ENCODE measurements at places on chromosomes 1 and 21.
A peak's percentile ranks its signal among the peaks of the same experiment; 100 is the strongest.

- no peak for DNase-seq
Measured at GRCh38 chr1:45410850-45411509, 70.7 kb upstream of the MUTYH start.

GRCh38 chr1:30845237-30845903 is 63.2 kb downstream of the SDC3 start:
- no peak for DNase-seq

- DNase-seq: no peak
Measured at GRCh38 chr21:41647806-41648561, 118.9 kb downstream of the RIPK4 start.

DNA sequence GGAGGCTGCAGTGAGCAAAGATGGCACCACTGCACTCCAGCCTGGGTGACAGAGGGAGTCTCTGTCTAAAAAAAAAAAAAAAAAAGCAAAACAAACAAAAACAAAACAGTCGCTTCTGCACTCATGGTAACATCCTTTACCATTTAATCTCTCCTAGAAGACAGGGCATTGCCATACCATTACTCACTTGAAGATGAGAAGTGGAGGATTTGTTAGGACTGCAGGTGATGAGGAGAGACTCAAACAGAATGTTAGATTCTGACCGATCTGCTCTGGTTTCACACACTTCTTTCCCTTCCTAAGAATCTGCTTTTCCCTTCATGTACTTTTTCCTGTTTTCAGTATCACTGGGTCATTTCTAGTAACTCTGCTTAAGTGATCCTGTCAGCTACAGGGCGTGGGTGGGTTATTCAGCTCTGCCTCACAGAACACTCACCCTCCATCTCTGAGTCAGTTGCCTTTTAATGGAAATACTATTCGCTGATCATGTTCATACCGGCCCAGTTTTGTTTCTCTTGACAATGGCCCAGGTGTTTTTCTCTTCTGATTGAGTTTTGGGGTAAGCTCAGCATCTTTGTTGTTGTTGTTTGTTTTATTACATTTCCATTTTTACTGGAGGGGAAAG is 148.0 kb upstream of the ERG start:
- DNase-seq: no peak

DNA sequence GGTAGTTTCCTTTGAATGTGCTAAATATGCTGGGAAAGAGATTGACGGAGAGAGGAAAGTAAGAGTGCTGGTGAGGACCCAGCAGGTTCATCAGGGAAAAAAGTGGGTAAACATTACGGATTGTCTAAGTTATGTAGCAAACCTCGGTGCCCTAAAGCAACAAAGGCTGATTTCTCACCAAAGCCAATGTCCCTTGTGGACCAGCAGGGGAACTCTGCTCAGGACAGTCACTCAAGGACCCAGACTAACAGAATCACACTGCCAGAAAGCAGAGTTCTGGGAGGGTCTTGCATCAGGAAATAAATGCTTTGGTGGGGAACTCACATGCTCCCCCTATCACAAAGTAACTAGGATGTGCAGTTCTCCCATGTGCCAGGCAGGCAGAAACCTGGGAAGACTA is 1.7 kb upstream of the IKBKE start:
- DNase-seq: no peak

GRCh38 chr1:227459977-227460376 is 103.4 kb upstream of the ZNF678 start:
- DNase-seq: no peak

- no peak for DNase-seq
Measured at GRCh38 chr1:1025730-1026129, 5.8 kb downstream of the AGRN start.

DNA sequence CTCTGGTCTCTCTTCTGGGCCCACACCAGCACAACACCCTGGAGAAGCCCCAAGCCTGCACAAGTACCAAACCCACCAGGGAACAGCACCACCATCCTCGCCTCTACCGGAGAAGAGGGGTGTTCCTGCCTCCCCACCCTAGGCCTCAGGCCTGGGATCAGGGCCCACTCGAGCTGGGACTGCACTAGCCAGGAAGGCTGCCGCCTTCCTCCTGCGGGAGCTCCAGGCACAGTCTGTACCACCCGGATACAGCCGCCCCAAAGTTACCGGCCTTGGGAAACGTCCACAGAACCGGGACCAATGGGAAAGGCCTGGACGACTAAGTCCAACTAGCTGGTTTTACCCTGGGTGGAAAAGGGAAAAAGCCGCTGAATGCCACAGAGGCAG is 3.4 kb downstream of the TAL1 start:
- DNase-seq: no peak

DNA sequence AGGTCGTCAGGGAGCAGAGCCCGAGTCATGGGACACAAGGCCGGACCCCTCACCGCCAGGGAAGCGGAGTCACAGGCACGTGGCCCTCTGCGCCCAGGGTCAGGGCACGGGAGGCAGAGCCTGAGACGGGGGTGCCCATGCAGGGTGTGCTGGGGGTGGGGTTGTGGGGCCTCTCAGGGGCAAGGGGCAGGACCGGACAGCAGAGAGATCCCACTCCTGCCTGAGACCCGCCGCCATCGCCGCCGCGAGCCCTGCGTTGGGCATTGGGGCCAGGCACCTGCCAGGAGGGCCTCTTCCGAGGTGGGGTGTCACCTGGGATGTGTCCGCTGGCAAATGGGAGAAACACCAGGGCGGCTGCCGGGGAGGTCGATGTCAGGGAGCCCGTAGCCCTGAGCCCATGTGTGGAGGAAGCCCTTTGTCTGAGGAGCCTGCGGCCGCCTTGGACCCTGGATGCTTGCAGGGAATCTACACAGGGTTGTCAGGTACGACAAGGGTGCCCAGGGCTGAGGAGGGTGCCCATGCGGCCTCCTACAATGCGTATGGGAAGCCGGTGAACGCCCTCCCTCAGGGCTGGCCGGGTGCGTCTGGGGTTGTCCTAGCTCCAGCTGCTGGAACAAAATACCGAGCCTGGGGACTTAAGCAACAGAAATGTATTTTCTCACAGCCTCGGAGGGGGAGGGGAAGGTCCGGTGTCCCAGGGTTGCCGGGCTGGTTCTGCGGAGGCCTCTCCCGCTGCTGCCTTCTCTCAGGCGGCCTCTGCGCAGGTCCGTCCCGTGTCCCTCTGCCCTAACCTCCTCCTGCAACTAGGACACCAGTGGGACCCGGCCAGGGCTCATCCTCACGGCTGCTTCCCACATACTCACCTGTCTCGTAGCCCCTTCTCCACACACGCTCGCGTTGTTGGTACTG is 16.4 kb upstream of the C1orf159 start:
- DNase-seq: no peak

- peak; percentile 95 for DNase-seq
Measured at GRCh38 chr21:33479679-33480480, at the start of gene TMEM50B. Gene TMEM50B (minus strand): TSS chr21:33479974. CDS start chr21:33468885, 11,089 bp downstream.

- no peak for DNase-seq
Measured at GRCh38 chr1:25462732-25463131, 32.0 kb downstream of the MACO1 start.

DNA sequence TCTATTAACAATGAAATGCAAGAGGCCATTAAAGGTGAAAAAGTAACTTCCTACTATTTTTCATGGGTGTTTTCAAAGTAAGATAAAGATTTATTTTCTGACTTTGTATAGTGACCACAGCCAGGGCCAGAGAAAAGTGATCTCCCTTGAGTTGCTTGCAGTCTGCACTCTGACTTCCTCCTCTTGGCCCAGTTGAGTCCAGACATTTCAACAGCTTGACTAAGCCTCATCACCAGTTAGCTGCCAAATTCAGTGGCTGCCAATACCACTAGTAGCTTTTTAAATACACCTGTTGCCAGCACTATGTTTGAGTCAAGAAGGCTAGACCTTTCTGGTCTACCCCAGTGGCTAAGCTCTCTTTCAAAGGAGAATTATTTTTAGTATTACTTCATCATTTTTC is 3.7 kb upstream of the NEK7 start:
- no peak for DNase-seq

DNA sequence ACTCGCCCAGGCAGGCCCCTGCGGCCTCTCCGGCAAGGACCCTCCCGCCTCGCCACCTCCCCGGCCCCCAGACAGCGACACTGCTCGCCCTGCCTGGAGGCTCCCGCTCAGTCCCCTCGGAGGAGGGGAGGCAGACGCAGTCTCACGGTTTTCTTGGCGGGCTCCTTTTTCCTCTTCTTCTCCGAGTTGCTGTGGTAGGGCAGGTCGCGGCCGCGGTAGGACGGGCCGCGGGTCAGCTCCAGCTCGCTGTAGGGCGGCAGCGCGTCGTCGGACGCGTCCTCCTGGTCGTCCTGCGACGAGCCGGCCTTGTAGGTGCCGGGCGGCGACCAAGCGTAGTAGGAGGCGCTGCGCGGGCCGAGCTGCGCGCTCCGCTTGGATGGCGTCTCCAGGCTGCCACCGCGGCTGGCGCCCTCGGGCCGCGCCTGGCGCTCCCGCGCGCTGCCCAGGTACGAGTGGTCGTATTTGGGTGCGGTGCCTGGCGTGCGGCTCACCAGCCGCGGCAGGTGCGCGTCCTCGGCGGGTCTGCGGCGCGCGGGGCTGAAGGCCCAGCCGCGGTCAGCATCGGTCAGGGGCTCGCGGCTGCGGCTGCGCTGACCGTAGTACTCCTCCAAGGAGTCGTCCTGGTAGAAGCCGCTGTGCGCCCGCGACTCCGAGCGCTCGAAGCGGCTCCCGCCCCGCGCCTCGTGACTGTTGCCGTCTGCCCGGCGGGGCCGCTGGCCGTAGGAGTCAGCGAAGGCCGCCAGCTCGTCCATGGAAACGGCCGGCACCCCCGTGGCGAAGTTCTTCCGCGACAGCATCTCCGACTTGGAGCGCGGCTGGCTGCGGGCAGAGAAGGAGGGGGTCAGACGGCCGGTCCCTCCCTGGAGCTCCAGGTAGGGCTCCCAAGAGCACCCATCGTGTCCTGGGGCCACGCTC is 44.8 kb upstream of the TADA1 start:
- DNase-seq: peak; percentile 75

Data from WTC11 (cell line).